ENCODE measurements at places on chromosomes 7 and 10. TPM values are rescaled to one million over a fixed set of nuclear protein-coding genes. Genes with fewer than 3 reads are reported as not detected.
A peak's percentile ranks its signal among the peaks of the same experiment; 100 is the strongest.

Gene CRYGN
- total RNA-seq = not detected

Gene OR2A5
- total RNA-seq = not detected

Gene ZFAND4
- total RNA-seq = 15.7 TPM

Gene MACROH2A2
- 6.6 TPM for total RNA-seq

- no peaks in the 10 kb centered on the region for H3K27me3 ChIP-seq
- no peaks in the 10 kb centered on the region for H3K4me1 ChIP-seq
- no peaks in the 10 kb centered on the region for H3K36me3 ChIP-seq
- H3K4me3 ChIP-seq = no peak overlapping the region
Observed at GRCh38 chr7:27453702-27454405, 208.8 kb downstream of the HIBADH start.

DNA sequence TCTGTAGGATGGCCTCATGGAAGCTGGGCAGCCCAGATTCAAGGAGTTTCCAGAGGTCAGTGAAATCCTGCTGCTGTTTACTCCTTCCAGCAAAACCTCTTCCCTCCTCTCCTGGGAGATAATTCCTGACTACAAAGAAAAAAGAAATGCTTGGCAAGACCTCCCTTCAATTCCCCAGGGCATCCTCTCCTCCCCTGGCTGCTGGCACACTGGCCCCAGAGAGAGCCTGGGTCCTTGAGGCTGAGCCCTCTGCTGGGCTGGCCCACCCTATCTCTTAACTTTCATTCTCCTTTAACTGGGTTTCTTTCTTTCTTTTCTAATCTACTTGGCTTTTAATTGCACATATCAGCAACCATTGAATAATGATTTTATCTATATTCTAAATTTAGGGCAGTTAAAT lies 7.7 kb downstream of the DRGX start:
- no peak overlapping the region for H3K4me3 ChIP-seq
- H3K36me3 ChIP-seq = no peaks in the 10 kb centered on the region
- no peak for DNase-seq
- no peak overlapping the region for H3K27ac ChIP-seq

DNA sequence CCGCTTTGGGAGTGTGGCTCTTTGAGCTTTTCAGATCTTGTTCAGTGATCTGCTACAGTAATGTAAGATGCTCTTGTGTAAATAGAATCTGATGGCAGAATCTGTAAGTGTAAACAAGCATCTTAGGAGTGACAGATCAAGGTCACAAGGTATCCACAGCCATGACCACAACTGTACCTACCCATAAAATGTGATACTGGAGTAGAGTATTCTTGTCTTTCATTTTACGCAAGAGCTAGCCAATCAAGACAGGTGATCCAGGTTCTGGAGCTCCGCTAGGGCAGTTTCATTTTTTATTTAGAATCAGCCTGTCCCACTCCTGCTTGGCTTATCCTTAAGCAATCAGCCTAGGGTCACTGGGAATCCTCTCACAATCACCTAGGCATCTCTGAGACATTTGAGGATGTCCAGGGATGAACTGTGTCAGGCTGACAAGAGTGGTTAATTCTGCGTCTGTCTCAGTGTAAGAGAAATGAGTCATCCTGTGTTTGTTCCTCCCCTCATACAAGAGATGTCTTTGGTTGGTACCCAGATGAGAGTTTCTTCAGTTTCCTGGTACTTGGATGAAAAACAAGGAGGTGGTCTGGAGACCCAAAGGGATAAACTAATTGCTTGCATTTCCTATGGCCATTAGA lies 13.6 kb downstream of the ZNF138 start:
- H3K4me1 ChIP-seq = no peaks in the 10 kb centered on the region
- no peak overlapping the region for H3K27ac ChIP-seq
- H3K4me3 ChIP-seq = no peak overlapping the region
- no peaks in the 10 kb centered on the region for H3K27me3 ChIP-seq
- H3K36me3 ChIP-seq = peaks cover 12% of the 10 kb centered on the region

DNA sequence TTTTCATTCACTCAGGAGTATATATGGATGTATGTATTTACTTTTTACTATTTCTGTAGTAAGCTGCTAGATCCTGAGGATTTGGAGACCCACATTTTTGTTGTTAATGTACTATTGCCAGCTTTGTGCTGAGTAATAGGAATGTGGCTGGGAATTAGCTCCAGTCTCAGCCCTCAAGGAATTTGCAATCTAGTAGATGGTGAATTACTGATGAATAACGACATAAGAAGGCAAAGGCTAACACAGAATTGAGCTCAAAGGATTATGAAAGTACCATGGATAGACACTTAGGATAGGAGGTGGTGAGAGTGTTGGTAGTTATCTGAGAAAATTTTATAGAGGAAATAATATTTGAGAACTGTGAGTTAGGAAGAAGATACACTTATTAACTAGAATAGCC lies 19.9 kb downstream of the CASD1 start:
- H3K4me3 ChIP-seq = no peak overlapping the region
- H3K27me3 ChIP-seq = no peaks in the 10 kb centered on the region
- DNase-seq = no peak
- peaks cover 38% of the 10 kb centered on the region for H3K36me3 ChIP-seq
- no peaks in the 10 kb centered on the region for H3K4me1 ChIP-seq

- no peak overlapping the region for H3K4me3 ChIP-seq
- no peak for DNase-seq
- H3K27ac ChIP-seq = peak overlapping the region; percentile 7
- peaks cover 14% of the 10 kb centered on the region for H3K36me3 ChIP-seq
- H3K27me3 ChIP-seq = no peaks in the 10 kb centered on the region
Observed at GRCh38 chr7:155753446-155753965, 58.8 kb downstream of the SHH start.

- H3K36me3 ChIP-seq = no peaks in the 10 kb centered on the region
- H3K4me3 ChIP-seq = no peak overlapping the region
- no peak for DNase-seq
- H3K27me3 ChIP-seq = no peaks in the 10 kb centered on the region
Observed at GRCh38 chr10:1467334-1468076, 269.8 kb downstream of the ADARB2 start.

DNA sequence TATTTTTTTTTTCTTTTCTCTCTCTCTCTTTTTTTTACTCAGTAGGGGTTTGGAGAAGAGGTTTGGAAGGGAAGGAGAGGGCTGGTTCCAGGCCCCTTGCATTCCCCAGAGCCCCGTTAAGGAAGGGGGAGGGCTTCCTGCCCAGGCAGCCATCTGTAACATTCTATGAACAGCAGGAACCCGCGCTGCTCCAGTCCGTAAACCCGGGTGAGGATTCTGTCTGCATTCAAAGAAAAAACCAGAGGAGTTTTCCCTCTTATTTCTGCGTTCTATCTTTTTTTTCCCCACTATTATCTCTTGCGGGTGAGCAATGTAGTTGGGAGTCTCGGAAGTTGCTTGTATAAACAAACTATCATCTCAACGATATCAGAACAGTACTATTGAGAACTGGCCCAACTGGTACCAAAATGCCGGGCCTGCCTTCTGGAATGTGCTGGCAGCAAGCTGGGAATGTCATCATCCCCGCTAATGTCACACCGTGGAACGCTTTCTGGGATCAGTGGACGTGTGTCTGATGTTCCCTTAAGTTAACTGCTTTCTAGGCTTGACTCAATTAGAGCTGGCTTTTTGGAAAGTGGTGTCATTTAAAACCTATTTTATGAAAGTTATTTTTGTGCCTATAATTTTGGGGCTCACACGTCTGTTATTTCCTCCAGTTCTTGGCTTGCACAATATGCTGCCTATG lies 153.1 kb upstream of the MEOX2 start:
- no peaks in the 10 kb centered on the region for H3K4me1 ChIP-seq
- H3K36me3 ChIP-seq = no peaks in the 10 kb centered on the region
- H3K27me3 ChIP-seq = no peaks in the 10 kb centered on the region
- H3K4me3 ChIP-seq = peak overlapping the region; percentile 34
- H3K27ac ChIP-seq = peak overlapping the region; percentile 70
- DNase-seq = peak; percentile 46

GRCh38 chr10:30897547-30897946 lies 134.1 kb downstream of the ZNF438 start:
- H3K4me1 ChIP-seq = no peaks in the 10 kb centered on the region
- H3K36me3 ChIP-seq = peaks cover 14% of the 10 kb centered on the region
- no peak overlapping the region for H3K27ac ChIP-seq
- H3K27me3 ChIP-seq = no peaks in the 10 kb centered on the region
- no peak overlapping the region for H3K4me3 ChIP-seq

DNA sequence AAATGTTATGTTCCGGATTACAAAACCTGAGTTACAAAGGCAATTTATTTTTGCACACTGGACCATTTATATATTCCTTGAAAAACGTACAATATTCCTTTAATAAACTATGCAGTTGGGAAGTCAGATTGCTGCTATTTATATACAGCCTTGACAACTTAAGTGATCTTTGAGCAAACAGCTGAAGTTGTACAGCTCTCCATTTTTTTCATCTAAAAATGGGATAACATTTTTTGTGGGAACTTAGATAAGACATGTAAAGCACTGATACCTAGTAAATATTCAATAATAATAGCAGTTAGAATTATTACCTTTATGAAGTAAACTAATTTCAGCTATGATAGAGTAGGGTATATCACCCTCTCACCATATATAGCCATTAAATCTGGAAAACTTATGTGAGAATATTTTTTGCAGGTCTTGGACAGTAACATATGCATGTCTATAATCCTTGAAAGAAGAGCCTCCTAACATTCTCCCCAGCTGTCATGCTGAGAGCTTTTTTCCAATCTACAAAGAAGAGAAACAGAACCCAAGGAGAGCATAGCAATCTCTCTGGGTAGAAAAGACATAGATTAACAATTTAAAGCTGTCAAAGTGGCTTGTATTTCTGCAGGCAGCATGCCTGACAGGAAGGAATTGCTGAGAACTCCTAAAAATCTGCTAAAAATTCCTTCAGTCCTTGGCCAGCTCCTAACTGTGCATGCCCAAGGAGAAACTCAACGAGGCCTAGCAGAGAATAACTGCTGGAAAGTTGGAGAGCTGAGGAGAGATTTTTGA lies 326.0 kb downstream of the CRPPA start:
- H3K36me3 ChIP-seq = no peaks in the 10 kb centered on the region
- DNase-seq = no peak

GRCh38 chr10:69061305-69062161 lies 26.4 kb upstream of the SRGN start:
- no peaks in the 10 kb centered on the region for H3K27me3 ChIP-seq
- H3K27ac ChIP-seq = peak overlapping the region; percentile 91
- H3K4me3 ChIP-seq = peak overlapping the region; percentile 39
- H3K36me3 ChIP-seq = no peaks in the 10 kb centered on the region
- peak; percentile 65 for DNase-seq

DNA sequence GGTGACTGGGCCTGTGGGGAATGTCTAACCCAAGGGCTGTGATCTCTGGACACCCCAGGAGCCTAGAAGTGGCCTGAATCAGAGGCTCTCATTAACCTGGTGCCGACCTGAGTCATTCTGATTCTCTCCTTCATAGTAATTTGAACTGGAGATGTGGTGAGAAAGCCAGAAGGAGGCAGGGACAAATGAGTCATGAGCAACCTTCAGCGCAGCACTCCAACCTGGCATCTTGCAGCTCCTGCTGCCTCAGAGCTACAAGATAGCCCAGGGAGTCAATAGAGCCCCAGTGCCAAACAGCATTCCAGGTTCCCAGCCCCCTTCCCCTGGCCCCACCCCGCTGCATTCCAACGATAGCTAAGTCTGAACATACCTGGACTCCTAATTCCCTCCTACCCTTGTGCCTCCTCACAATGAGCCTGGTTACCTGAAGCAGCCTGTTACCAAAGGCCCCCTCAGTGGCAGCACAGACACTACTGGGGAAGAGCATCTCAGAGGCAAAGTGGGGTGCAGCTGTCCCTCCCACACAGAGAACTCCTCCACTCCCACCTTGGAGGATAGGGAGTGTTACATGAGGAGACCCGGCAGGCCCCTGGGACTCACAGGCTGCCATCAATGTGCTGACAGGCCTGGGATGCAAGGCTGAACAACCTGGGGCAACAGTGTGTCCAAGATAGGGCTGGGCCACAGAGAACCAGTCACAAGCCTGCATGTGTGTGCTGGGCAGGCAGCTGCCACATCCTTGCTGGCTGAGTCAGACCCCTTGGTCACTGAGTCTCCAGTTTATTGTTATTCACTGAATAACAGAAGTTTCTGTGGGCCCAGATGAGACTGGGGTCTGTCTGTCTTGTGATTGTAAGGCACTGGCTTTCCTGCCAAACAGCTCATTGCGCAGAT lies 76.8 kb upstream of the LEP start:
- no peak overlapping the region for H3K27ac ChIP-seq
- H3K4me3 ChIP-seq = no peak overlapping the region
- H3K27me3 ChIP-seq = peaks cover 73% of the 10 kb centered on the region
- peaks cover 20% of the 10 kb centered on the region for H3K4me1 ChIP-seq
- no peaks in the 10 kb centered on the region for H3K36me3 ChIP-seq
- DNase-seq = no peak

- no peaks in the 10 kb centered on the region for H3K36me3 ChIP-seq
- peaks cover 7% of the 10 kb centered on the region for H3K4me1 ChIP-seq
- no peak overlapping the region for H3K27ac ChIP-seq
- no peak for DNase-seq
- H3K4me3 ChIP-seq = no peak overlapping the region
- peaks cover 10% of the 10 kb centered on the region for H3K27me3 ChIP-seq
Observed at GRCh38 chr7:149686011-149686410, 87.4 kb downstream of the ZNF467 start.

DNA sequence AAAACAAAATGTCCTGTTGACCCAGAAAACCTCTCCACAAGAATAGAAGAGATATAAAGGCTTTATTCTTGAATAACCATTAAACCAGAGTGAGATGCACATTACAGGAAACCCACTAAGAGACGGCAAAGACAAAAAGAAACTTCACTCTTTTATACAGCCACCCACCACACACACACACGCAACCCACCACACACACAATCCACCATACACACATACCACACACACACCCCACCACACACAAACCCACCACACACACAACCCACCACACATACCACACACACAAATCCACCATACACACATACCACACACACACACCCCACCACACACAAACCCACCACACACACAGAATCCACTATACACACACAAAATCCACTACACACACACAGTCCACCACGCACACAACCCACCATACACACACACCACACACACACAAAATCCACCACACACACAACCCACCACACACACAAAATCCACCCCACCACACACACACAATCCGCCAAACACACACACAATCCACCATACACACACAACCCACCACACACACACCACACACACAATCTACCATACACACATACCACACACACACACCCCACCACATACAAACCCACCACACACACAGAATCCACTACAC lies 9.5 kb upstream of the REPIN1 start:
- no peak overlapping the region for H3K4me3 ChIP-seq
- H3K36me3 ChIP-seq = no peaks in the 10 kb centered on the region
- no peak overlapping the region for H3K27ac ChIP-seq
- peaks cover 6% of the 10 kb centered on the region for H3K4me1 ChIP-seq
- no peaks in the 10 kb centered on the region for H3K27me3 ChIP-seq
